ENCODE measurements at places on chromosomes 4 and X. TPM values are rescaled to one million over a fixed set of nuclear protein-coding genes. Genes with fewer than 3 reads are reported as not detected.

DNA sequence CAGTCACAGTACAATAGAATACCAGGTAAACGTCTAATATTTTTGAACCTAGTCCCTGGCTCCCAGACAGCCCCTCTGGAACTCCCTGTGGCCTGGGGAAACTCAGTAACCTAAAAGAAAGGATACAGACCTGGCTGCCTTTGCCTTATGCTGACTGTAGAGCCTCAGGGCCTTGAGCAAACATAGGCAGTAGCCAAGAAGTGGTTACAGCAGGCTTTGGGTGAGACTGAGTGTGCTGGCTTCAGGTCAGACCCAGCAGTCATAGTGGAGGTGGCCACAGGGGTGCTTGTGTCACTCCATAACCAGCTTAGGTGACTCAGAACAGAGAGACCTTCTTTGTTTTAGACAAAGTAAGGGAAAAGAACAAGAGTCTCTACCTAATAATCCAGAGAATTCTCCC lies 141.8 kb upstream of the PRDX4 start:
- no peak for DNase-seq

- no peak for DNase-seq
These were observed 28.1 kb downstream of the MANBA start for GRCh38 chr4:102732678-102733077.

DNA sequence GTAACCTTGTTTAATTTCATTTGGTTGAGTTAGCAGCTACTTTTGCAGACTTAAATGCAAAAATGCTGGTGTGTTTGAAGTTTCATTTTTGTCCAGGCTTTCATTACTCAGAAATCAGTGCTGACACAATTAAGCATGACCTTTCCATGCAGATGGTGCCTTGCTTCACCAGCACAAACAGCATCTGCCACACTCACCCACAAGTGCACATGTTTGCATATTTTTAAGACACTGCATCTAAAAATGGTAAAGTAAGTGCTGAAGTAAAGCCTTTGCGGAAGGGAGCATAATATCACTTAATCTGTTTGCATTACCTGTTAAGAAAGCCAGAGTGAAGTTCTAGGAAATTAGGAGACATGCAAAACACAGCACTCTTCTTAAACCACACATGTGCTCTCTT lies 7.3 kb upstream of the DAPP1 start:
- DNase-seq, result no peak

DNA sequence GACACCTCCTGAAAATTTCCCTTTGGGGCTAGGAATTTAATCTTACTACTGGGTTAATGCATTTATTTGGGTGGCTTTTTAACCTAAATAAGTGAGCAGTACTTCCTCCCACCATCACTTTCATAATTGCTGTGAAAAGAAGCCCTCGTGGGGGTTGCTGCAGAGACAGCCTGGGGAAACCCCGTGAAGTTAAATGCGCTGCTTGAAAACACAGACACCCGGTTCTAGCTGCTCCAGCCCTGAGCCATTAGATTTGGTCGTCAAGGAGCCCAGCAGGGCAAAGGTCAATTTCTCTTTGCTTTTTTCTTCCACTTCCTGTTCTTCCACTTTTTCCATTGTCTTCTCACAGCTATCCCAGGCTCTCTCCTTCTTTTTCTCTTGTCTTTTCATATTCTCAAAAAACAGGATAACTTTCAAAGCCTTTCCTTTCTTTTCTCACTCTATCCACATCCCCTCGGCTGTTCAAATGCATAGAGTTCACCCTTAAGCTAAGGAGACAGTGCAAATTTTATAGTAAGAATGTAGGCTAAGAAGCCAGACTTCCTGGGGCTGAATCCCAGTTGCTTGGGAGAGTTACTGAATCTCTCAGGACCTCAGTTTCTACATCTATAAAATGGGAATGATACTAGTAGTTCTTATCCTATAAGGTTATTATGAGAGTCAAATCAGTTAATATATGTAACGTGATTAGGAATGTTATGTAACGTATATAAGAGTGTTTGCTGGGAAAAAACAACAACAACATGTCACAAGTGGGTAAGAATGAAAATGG lies 91.5 kb upstream of the ZNF827 start:
- DNase-seq, result peak; percentile 2

Gene DMRTC1
- polyA plus RNA-seq, result 0.34 TPM

Gene BEX1
- polyA plus RNA-seq, result 63.7 TPM

GRCh38 chr4:53128706-53129357 lies 237.0 kb downstream of the SCFD2 start:
- DNase-seq, result no peak

- DNase-seq, result peak; percentile 1
These were observed 23.7 kb upstream of the FAM47B start for GRCh38 chrX:34918856-34919255.

Gene DUSP21
- polyA plus RNA-seq, result not detected

Gene ITGB1BP2
- polyA plus RNA-seq, result 1.3 TPM

DNA sequence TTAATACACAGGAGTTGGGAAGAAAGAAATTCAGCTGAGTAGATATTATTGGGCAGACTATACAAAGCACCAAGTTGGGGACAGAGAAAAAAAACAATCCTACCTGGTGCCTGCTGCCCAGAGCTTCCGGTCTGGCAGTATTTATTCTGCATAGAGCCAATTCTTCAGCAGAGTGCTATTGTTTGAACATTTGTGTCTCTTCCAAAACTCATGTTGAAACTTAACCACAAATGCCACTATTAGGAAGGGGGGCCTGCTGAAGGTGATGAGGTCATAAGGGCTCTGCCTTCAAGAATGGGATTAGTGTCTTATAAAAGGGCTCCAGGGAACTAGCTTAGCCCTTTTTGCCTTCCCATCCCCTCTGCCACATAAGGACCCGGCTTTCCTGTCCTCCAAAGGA lies 136.2 kb downstream of the EVC2 start:
- DNase-seq, result no peak

GRCh38 chr4:119103263-119103662 lies 32.4 kb upstream of the MYOZ2 start:
- no peak for DNase-seq

- DNase-seq, result no peak
These were observed 1.1 kb downstream of the BLOC1S4 start for GRCh38 chr4:6716958-6717655.

DNA sequence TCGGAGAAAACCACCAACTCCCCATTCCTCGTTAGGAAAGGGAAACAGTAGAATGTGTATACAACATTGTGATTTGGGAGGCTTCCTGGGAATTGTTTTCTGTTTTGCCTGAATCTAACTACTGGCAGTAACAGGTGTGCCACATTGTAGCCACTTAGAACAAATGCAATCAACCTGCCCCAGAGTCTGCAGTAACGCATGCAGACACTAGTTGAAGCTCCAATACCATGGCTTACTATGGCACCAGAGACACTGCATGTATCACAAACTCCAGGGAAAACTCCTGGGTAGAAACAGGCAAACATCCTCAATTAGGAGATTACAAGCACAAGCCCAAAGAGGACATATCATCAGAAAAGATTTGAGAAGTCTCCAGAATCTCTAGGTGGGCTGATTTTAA lies 154.2 kb upstream of the NEIL3 start:
- no peak for DNase-seq

Gene PRIMPOL
- 32.2 TPM for polyA plus RNA-seq

Gene GLOD5
- 1.3 TPM for polyA plus RNA-seq

DNA sequence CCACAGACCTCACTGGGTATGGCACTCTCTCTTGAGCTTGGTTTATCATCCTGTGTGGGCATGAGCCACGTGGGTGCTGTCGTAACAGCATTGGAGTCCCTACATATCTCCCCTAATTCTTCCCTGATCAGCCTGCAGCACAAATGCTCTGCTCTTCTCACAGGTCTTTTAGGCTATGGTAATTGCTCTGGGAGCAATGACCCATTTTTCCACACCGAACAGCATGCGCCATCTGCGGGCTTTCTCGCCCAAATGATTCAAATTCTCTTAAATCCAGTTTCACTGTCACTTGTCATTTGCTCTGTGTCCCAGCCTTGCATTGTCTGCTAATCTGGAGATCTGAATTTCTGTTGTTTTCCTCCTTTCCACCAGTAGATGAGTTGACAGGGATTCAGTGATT lies 48.9 kb upstream of the GATB start:
- DNase-seq, result no peak

DNA sequence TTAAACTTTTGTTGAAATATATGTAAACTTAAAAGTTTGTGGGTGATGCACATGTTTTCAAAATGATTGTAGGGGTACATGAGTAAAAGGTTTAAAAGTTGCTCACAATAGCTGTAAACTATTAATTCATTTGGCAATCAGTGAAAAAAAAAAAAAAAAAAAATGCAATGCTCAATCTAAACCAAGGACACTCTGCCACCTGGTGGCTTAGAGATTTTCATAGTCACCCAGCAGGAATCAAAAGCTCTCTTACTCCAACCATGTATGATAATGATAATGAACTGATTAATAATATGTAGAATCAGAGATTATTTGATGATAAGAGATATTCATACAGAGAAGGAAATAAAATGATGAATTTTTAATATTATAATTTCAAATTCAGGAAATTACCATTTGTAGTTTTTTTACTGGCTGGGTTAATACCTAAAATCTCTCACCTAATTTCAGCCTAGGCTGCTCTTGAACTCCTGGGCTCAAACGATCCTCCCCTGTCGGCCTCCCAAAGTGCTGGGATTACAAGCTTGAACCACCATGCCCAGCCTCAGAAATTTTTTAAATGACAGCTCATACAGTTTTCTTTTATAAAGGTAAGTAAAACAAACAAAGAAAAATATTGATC lies 46.9 kb upstream of the SLC25A4 start:
- peak; percentile 38 for DNase-seq

GRCh38 chr4:6278801-6279197 lies 9.1 kb downstream of the WFS1 start:
- no peak for DNase-seq

GRCh38 chrX:56764975-56765791 lies 36.1 kb downstream of the NBDY start:
- no peak for DNase-seq

DNA sequence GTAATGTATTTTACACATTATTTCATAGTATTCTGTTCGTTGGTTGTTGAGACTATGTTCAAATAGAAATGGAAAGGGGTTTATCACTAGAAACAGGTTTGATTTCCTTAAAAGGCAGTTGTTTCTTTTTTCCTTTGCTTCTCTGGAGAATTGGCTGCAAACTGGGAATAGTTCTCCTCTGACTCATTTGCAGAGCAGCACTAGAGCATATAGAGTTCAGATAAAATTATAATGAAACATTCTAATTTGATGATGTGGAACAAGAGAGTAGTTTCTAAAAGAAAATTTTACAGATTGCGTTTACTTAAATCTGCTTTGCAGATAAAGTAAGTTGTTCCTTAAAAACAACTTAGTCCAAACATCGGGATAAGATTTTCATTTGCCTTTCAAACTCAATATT lies 29.7 kb downstream of the SYNPO2 start:
- no peak for DNase-seq

Gene F9
- not detected for polyA plus RNA-seq

Gene ETDB
- polyA plus RNA-seq, result not detected

- peak; percentile 20 for DNase-seq
These were observed 434.3 kb upstream of the RASGEF1B start for GRCh38 chr4:81905971-81906370.

DNA sequence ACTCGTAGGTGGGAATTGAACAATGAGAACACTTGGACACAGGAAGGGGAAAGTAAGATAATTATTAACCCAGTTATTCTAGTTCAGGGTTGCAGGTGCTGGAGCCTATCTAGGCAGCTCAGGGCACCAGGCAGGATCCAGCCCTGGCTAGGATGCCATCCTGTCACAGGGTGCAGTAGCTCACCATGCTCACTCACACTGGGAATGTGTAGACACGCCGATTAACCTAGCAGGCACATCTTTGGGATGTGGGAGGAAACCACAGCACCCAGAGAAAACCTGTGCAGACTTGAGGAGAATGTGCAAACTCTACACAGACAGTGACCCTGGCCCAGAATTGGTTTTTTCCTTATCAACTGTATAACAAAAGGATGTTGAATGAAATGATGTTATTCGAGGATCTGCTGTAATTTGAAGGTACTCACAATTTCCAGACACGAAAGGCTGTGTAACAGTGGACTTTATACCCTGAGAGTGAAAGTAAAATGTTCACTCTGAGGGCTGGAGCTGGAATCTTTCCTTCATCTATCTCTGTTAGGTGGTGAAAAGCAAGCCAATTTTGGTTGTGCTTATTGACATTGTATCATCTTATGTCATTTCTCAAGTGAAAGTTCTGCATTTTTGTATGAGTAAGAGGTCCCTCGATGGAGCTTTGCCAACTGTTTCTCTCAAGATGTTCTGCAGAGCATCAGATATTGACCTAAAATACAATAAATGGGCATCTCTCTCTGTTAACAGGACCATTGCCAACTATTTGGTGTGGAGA lies 78.8 kb downstream of the PHEX start:
- no peak for DNase-seq

Gene PCDH11X
- 0.09 TPM for polyA plus RNA-seq

- DNase-seq, result no peak
These were observed 67.9 kb upstream of the STK26 start for GRCh38 chrX:131955099-131955777.

DNA sequence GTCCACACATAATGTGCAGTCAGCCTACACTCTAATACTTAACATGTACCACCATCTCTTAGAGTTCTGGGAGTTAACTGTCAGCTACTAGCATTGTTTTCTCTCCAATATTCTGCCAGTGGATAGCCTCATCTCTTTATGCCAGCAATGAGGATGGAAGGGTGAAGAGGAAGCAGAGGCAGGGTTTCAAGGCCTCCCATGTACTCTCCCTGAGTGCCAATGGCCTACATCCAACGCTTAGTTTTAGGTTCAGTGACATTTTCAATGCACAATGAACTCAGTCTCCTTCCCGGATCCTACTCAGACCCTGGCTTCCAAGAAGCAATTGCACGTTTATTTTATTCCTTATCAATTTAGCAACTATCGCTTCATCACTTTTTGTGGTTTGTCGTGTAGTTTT lies 686.1 kb downstream of the DMD start:
- no peak for DNase-seq

DNA sequence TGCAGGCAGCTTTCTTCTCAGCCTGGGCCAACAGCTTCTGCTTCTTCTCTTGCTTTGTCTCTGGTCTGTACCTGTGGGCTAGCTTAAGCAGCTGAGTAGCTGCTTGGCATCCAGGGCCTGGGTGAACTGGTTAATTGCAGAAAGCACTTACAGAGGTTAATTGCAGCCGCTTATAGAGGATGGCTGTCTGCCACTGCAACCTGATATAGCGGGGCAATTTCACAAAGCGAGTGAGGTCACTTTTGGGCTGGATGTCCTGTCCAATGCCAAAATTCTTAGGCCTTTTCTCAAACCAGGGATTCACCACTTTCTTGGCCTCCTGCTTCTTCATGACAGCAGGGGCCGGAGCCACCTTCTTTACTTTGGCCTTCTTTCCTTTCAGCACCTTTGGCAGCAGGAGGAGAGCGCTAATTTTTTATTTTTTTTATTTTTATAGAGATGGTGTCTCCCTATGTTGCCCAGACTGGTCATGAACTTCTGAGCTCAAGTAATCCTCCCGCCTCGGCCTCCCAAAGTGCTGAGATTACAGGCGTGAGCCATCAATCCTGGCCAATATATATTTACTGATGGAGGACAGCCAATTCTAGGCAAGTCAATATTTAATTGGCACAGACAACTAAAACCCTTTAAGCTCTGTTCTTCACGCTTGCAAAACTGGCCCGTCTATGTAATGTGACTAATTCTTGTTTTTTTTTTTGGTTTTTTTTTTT lies 61.0 kb downstream of the ENOPH1 start:
- DNase-seq, result no peak
